Ovary (tissue), 10 donors: ENCODE measurements at places on chromosomes 1 and 21.

- DNase-seq: no peak
These were observed 86.7 kb downstream of the GALNT2 start for GRCh38 chr1:230153641-230154296.

- peak; percentile 10 for DNase-seq
These were observed 26.6 kb downstream of the SDE2 start for GRCh38 chr1:225972344-225973152.

DNA sequence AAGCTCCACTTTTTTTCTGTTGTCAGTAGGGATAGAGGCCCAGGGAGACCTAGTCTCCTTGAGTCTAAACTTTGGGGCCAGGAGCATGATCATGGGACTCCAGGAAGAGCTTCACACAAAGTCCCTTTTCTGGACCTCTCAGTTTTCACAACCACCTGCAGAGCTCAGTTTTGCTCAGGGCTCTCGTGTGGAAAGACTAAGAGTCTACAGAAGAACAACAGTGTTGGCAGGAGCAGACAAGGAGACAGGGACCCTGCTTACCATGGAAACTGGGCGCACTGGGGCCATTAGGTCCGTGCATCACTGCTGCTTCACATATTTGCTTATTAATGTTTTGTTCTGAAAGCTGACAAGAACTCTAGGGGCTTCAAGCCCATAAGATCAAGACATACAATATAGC lies 63.9 kb upstream of the HSD17B7 start:
- no peak for DNase-seq

GRCh38 chr1:67434491-67434890 lies 4.3 kb upstream of the SERBP1 start:
- DNase-seq: no peak
